ENCODE measurements at places on chromosomes 3 and 15.

- DNase-seq, result no peak
Observed at GRCh38 chr3:4207672-4208071, 95.5 kb upstream of the SETMAR start.

DNA sequence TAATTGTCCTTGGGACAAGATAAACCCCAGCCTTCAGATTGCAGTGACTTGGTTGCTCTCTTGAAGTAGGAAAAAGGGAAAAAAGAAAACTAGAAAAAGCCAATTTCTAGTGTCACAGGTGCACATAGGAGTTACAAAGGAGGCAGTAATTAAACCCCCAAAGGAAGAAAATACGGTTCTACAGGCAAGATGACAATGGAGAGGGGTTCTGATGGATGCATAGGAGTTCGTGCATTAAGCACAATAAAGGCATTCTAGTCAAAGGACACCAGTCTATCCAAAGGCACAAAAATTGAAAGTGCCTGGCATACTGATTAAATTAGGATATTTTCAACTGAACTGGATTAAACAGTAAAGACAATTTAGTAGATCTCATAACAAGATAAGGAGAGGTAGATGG, 31.6 kb upstream of the MTMR14 start:
- no peak for DNase-seq

DNA sequence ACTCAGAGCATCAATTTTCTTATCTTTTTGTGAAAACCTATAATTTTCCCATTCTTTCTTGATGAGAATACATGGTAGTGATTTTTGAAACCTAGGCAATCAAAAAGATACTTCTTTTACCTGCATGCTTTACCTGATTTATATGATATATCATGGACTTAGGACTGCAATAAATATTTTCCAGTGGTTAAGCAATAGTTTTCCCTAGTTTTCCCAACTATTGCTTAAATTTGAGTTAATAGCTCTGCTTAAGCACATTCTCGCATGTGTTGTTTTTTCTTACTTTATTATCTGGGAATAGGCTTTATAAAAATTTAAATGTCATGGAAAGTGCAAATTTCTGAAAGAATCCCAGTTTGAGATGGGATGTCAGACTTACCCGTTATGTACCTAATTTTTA, 465.1 kb upstream of the BCHE start:
- no peak for DNase-seq

DNA sequence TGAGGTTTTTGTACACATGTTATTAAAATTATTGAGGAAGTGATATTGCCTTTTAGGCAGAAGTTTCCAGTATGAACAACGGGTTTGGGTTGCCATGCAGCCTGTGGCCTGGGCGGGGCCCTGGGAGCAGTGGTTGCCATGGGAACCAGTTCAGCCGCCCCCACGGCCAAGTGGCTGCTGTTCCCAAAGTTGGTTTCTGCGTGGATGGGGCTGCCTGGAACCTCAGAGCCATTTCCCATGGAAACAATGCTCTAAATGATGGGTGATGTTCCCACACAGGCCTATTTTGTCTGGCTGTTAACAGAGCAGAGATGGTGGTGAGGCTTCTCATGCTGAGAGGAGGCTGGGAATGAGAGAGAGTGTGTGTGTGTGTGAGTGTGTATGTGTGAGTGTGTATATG, 19.5 kb downstream of the MRAS start:
- DNase-seq, result no peak

DNA sequence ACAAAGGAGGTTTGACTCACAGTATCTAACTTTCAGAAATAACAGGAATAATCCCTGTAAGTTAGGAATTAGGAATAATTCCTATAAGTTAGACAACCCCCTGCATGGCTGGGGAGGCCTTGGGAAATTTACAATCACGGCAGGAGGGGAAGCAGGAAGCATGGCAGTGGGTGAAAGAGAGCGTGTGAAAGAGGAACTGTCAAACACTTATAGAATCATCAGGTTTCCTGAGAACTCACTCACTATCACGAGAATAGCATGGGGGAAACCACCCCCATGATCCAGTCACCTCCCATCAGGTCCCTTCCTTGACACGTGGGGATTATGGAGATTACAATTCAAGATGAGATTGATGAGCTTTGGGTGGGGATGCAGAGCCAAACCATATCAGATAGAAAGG, 385.5 kb downstream of the IL20RB start:
- no peak for DNase-seq

DNA sequence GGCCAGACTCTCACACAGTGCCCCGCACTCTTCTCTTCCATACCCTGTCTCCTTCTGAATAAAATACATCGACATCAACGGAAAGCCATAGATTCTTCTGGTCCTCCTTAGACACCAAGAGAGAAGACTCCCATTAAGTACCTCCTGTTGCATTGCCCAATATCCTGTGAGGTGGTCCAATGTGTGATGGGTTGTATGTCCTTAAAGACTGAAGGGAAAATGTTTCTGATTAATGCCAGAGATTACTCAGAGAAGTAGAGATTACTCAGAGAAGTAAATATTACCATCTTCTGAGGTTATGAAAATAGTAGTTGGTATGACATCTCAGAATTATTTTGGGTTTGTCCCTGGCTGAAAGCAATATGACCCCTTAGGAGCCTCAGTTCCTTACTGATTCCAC, 60.8 kb upstream of the GALNT15 start:
- DNase-seq, result no peak

DNA sequence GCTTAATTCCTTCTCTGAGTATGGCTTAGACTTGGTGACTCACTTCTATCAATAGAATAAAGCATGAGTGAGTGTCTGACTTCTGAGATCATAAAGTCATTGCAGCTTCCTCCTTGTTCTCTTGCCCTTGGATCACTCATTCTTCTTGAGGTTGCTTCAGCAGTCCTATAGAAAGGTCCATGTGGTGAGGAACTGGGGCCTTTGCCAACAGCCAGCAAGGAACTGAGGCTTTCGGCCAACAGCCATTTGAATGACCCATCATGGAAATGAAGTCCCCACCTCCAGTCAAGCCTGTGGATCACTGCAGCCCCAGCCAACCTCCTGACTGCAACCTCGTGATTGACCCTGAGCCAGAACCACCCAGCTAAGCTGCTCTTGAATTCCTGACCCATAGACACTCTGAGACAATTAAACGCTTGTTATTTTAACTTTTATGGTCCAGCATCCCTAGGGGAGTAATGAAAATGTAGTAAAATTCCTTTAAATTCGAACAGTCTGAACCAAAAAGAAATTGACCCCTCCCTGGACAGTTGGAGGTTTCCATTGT, 84.5 kb downstream of the WDR76 start:
- DNase-seq, result peak; percentile 99

GRCh38 chr15:78276064-78276943, 11.9 kb downstream of the DNAJA4 start:
- no peak for DNase-seq

GRCh38 chr3:113143353-113143752, 68.0 kb upstream of the BOC start:
- DNase-seq, result no peak

GRCh38 chr3:117565777-117566176, 856.2 kb downstream of the TUSC7 start:
- no peak for DNase-seq

- no peak for DNase-seq
Observed at GRCh38 chr15:26129852-26130251, 266.7 kb upstream of the ATP10A start.

Data from foreskin melanocyte (primary cell).